Frontal cortex (tissue), 4 donors: ENCODE measurements at places on chromosomes 6 and 20.

DNA sequence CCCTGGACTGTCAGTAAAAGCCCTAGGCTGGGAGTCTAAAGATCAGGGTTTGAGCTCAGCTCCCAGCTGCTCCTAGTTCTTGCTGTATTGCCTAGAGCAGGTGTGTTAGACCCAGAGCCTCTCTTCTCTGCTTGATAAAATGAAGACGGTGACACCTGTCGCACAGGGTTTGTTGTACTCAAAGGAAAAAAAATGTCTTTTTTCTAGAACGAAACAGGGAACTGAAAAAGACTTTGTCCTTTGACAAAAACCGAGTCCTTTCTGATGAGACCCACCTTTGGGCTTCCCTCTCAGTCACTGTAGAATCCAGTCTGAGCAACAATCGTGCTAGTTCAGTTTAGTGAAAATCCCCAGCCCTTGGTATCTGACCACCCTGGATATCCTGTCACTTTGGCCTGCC is 102.1 kb upstream of the LAMP5 start:
- DNase-seq: no peak

DNA sequence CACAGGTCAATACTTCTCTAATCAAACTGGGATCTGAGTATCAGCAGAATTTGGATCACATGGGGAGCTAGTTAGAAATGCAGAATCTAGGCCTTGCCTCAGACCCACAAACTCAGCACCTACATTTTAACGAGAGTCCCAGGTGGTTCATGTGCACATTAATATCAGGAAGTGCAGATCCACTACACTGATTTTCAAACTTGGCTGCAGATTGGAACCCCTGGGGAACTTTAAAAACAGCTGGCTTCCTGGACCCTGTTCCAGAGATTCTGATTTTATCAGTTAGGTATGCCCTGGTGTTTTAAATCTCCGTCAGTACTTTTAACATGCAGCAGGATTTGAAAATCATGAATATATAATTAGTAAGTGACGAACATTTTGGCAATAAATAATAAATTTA is 1.9 kb upstream of the CST8 start:
- no peak for DNase-seq

DNA sequence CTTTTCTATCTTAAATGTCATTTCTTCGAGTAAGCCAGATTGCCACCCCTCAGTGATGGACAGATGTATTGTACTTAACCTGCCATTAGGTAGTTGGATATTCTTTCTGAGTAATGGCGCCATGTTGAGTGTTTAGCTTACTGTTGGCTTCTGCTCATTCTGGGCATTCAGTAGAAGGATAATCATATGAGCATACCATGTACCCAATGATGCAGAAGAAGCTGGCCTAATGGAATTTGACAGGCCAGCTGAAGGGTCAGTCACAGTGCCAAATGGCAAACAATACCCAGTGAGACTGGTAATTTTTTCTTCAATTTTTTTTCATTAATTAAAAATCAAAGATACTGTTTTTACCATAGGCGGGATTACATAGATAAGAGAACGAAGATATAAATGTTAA is 1010.8 kb upstream of the EYS start:
- DNase-seq: no peak

DNA sequence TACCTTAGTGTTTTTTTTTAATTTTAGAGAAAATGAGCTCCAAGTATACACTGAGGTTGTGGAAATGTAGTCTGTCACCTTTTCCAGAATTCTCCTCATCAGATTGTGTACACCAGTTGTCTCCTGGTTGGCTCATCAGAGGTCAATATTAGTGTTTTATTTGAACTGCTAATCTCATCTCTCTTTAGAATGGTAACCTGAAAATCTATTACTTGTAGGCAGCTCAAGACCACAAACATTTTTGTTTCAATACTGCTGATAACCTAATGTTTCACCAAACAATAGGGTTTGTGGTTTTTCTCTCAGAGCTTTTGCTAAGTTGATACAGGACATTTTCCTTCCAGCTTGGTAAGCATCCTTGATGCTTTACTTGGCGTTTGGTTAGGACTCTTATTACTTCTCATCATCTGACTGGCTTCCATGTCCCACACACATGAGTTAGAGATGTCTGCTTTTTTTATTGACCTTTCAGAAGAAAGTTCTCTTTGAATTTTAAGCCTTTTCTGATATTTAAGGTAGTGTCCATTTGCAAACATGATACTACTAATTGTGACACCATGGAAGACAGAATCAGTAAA is 15.1 kb downstream of the ADGRG6 start:
- no peak for DNase-seq

DNA sequence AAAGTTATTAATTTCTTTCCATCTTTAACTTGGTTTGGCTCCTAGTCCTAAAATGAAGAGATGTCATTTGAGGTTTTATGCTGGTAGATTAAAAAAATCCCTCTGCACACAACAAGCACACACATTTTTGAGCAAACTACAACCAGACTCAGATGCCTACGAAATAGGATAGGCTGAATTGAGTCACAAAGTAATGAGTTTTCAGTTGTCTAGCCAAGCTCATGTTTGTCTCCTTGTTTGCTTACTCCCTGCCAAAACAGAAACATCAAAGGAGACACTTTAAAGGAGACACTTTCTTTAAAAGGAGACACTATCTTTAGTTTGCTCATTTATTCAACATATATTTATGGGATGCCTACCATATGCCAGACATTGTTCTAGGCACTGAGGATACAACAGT is 56.2 kb downstream of the TPBG start:
- DNase-seq: no peak

- no peak for DNase-seq
Observed at GRCh38 chr6:138371720-138372119, 6.0 kb upstream of the SMIM28 start.

GRCh38 chr6:14783594-14783993 is 462.3 kb upstream of the JARID2 start:
- DNase-seq: no peak

DNA sequence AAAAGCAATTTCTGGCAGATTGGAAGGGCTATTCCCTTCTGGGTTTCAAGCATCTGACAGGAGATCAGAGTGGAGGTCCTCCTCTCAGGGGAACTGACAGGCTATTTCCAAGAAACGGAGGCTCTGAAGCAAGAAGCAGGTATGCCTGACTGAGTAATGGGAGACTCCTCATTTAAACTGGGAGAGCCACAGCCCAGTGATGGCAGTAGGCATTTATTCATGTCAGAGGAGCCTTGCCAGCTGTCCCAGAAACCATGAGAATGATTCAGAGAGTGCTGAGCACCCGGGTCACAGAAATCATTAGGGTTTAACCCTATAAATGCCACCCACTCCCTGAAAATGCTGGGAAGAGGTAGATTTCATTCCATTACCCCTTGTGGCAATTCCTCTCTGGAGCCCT is 247.5 kb upstream of the RNF217 start:
- DNase-seq: no peak

DNA sequence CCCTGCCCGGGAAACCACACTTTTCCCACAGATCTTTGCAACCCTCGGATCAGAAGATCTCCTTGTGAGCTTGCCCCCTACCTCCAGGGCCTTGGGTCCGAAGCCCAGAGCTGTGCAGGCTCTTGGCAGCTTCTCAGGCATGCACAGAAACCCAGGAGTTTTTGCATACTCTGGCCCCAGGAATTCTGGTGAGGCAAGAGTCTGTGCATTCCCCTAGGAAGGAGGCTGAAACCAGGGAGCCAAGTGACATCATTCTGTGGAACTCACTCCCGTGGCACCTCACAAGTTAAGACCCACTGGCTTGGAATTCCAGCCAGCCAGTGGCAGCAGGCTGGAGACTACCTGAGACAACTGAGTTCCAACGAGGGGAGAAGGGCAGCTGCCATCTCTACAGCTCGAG is 100.1 kb downstream of the TNFRSF21 start:
- DNase-seq: no peak

- DNase-seq: no peak
Observed at GRCh38 chr6:8875986-8876385, 440.6 kb upstream of the SLC35B3 start.

GRCh38 chr6:141041596-141042087 is 1091.1 kb upstream of the GJE1 start:
- no peak for DNase-seq

DNA sequence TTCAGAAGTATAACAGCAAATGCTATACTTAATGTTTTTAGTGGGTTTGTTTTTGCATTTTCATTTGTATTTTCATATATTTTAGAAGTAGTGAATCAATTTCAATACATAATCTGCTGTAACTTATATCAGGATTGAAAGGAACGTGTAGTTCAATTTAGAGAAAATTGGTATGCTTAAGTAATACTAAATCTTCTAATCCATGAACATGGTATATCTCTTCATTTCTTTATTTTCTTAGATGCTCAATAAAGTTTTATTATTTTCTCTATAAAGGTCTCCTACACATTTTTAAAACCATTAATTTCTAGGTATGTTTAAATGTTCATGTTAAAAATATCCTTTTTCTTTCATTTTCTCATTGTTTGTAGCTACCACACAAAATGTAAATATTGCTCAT is 85.1 kb downstream of the STMND1 start:
- DNase-seq: no peak

- no peak for DNase-seq
Observed at GRCh38 chr20:4508773-4509172, 212.9 kb upstream of the PRND start.

DNA sequence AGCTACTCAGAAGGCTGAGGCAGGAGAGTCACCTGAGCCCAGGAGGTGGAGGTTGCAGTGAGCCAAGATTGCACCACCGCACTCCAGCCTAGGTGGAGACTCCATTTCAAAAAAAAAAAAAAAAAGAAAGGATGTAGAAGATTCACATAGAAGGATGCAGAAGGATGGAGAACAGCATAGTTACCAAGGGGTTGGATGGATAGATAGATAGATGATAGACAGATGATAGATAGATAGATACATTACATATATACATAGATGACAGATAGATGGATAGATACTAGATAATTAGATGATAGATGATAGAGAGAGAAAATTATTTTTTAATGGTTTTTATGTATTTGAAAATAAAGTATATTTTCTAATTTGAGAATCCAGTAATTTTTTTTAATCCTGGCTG is 160.7 kb upstream of the ARID1B start:
- no peak for DNase-seq

GRCh38 chr6:16585805-16586204 is 175.5 kb downstream of the ATXN1 start:
- no peak for DNase-seq

GRCh38 chr6:110295451-110296165 is 62.5 kb downstream of the METTL24 start:
- no peak for DNase-seq

GRCh38 chr6:113169484-113169883 is 687.7 kb upstream of the MARCKS start:
- DNase-seq: no peak

- no peak for DNase-seq
Observed at GRCh38 chr6:291204-291696, 1.0 kb upstream of the DUSP22 start.

GRCh38 chr6:9140172-9140571 is 704.8 kb upstream of the SLC35B3 start:
- no peak for DNase-seq

- DNase-seq: no peak
Observed at GRCh38 chr6:128606611-128607010, 86.2 kb upstream of the PTPRK start.
